ELF-1 (cell line): ENCODE measurements at places on chromosomes 6 and 20.
A peak's percentile ranks its signal among the peaks of the same experiment; 100 is the strongest.

- DNase-seq = peak; percentile 62
These were observed 302.2 kb upstream of the EPHA7 start for GRCh38 chr6:93721386-93722048.

DNA sequence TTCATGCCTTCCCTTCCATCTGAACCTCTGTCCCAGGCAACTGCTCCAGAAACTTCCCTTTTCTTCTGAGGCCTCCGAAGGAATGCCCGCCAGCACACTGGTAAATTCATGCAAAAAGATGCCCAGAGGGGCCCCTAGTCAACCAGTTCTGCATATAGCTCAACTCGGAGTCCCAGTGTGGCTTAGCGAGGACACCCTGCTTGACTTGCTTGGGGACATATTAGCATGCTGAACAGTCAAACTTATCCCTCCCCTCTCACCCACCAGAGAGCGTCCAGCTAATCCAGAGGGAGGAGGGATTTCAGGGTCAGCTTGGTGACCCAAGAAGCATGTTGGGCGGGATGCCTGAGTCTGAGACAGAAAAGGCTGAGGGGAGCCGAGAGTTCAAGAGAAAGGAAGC lies 23.0 kb upstream of the MDFI start:
- DNase-seq = peak; percentile 62

GRCh38 chr6:113432521-113433334 lies 424.4 kb upstream of the MARCKS start:
- no peak for DNase-seq

GRCh38 chr6:142698751-142699150 lies 246.2 kb downstream of the HIVEP2 start:
- no peak for DNase-seq

DNA sequence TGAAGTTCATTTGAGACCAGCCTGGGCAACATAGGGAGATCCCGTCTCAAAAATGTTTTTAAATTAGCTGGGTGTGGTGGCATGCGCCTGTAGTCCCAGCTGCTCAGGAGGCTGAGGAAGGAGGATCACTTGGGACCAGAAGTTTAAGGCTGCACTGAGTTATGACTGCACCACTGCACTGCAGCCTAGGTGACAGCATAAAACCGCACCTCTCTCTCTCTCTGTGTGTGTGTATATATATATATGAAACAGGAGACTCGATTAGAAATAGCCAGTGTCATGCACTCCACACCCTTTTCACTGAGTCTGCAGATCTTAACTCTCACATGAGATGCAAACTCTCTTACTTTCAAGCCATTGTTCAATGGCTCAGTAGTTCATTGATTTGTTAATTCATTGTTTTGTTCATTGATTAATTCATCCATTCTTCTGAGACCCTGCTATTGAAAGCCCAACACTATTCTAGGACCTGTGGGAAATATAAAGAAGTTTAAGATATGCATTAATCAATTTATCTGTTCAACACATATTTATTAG lies 52.4 kb upstream of the MRPS10 start:
- DNase-seq = no peak

DNA sequence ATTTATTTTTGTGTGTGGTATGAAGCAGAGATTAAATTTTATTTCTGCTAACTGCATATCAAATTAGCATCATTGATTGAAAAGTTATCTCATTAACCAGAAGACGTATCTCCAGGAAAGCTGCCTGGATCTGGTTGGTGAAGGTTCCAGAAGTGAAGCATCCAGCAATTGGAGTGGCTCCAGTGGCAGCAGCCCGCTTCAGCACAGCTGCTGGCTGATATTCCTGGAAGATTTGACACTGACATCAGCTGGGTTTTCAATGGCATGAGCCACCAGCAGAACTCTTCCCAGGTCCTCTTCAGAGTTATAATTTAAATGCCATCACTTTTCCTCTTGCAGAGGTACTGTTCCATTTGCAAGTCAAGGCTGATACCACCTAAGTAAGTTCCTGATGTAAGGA lies 363.5 kb downstream of the BCKDHB start:
- DNase-seq = no peak

- DNase-seq = no peak
These were observed 536 bp upstream of the RAET1G start for GRCh38 chr6:149923327-149923986.

DNA sequence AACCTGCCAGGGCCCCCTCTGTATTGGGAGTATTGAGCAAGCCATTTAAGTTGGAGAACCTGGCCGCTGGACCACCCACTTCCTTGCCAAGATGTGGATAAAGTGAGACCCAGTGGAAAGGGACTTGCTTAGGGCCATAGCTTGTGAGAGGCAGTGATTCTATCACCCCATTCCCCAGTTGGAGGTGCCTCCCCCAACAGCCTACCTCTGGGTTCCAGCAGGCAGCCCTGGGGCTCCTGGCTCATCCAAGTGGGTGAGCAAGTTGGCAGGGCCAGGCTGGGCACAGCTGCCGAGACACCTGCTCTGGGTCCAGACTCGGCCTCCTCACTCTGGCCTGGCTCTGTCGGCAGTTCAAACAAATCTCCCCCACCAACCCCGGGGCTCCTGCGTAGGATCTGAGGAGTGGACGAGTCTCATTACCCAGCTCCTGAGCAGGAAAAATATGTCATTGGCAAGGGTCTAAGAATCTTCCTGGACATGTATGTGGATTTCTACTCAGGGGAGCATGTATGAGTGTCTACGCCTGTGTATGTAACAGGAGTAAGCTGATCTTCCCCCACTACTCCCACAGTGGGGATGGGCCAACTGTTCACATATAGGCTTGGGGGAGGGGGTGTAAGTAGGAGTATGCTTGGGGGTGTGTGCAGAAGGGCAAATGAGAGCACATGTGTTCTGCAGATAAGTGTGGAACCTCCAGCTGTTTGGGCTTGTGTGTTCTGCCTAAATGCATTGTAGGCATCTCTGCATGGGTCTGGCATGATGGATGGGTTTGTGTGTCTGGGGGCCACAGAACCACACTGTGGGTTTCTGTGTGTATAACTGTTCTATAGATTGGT lies 1.9 kb downstream of the ID1 start:
- DNase-seq = peak; percentile 88

GRCh38 chr20:9021699-9022098 lies 47.2 kb upstream of the PLCB4 start:
- DNase-seq = peak; percentile 33

DNA sequence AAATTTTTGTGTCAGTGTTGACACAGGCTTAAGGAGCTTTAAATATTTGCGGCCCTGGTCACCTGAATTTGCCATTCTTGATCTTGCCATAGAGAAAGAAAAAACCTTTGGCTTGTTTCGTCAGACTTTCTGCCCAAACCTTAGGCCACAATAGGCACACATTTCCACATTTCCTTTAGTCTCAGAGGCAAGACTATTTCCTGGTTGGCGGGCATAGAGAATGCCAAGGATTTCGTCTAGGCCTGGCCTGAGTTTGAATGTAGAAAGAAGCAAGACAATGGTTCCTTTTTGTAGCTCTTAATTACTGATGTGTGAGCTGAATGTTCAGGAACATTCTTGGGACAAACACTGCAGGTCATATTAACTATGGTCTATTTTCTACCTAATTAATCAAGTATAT lies 108.1 kb downstream of the TRMT11 start:
- no peak for DNase-seq

DNA sequence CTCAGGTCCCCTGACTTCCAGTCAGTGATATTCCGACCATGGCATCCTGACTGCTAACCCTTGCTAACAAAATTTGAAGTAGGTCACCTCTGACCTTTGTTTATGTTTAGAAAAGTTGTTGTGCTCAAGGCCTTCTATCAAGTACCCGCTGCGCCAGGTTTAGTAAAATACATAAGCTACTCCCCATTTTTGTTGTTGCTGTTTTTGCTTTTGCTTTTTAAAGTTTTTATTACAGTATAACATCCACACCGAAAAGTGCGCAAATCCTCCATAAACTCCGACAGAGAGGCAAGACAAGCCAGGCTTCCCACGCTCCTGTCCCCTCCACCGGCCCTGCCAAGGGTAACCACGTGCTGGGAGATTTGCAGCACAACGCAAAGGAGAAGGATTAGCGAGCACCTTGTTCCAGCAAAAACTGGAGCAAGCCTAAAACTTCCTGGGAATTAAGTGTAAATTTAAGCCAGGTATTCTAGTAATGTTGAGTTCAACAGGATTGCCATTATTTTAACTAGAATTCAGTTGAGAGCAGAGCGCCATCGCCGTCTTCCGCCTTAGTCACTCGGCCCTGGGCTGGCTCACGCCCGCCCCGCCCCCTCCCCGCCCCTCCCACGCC lies 17.8 kb upstream of the HMGN4 start:
- DNase-seq = peak; percentile 81

DNA sequence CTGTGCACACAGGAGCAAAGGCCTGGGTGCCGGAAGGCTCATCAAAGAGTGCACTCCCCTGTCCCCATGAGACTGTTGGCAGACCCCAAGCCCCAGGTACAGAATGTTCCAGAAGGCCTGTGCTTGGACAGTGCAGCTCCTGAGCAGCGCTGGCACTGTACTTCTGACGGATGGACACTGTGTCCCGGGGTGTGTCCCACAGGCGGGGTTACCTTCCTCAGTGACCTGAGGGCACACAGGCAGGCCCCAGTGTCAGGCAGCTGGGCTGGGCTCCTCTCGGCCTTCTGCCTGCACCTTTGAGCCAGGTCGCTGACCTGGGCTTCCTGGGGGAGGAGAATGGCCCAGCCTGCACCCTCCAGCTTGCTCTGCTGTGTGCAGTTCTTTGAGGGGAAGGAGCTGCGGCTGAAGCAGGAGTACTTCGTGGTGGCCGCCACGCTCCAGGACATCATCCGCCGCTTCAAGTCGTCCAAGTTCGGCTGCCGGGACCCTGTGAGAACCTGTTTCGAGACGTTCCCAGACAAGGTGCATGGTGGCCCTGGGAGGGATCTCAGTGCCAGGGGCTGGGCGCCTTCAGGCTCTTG lies 30.1 kb downstream of the PYGB start:
- no peak for DNase-seq

DNA sequence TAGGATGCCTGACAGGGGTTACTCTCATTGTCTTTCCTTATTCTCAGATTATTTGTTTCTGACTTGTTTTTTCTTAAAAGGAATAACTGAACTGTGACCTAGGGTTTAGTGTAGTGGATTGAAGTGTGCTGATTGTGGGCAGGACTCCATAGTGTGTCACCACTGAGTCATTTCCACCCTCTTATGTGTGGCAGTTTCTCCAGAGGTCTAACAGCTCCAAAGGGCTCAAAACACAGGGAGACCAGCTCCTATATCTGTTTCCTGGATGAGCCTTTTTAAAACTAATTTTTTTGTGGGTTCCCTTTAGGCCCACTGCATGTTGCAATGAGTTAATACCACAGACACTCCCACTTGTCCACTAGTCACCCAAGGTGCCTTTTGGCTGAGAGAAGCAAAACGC lies 951.1 kb upstream of the ADGRB3 start:
- no peak for DNase-seq

GRCh38 chr6:162219266-162219665 lies 508.3 kb downstream of the PRKN start:
- DNase-seq = no peak

DNA sequence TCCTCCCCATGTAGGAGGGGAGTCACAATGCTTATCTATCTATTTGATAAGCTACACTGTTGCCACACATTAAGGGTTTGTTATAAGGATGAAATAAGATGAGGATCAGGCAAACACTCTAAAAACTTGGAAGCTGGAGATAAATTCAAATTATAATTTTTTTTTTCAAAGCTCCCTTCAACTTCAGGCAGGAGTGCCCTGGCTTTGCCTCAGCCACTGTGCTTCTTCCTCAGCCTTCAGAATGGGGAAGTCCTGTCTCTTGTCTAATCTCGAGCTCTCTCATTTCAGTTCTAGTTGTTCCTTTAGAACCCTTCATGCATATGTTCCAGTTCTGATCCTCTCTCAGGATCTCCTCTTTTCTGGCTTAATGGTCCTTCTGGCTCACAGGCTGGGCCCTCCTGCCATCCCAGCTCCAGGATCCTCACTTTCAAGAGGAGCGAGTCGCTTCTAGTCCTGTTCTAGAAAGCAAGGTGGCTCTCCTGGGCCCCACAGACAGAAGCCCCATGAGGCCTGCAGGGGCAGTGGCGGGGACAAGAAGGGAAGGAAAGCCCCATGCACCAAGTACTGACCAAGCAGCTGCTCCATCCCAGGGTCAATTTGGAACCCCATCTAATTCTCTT lies 164.3 kb downstream of the VEGFA start:
- DNase-seq = no peak

DNA sequence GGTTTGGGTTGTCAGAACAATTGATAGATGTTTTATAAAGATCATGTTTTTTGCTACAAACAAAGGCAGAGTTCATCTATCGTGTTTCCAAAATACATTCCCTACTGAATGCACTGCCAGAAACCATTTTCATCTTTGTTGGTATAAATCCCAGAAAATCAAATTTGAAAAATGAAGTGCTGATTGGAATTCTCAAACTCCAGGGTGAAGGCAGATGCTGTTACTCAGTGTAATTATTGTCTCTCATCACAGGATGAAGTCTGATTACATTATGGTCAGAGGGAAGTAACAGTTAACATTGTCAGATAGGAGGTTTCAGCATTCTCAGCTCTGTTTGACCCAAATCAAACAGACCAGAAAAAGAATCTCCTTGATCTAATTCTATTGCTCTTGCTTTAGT lies 198.4 kb upstream of the KCNK16 start:
- no peak for DNase-seq

GRCh38 chr6:109239651-109240321 lies 142.5 kb downstream of the CD164 start:
- no peak for DNase-seq

DNA sequence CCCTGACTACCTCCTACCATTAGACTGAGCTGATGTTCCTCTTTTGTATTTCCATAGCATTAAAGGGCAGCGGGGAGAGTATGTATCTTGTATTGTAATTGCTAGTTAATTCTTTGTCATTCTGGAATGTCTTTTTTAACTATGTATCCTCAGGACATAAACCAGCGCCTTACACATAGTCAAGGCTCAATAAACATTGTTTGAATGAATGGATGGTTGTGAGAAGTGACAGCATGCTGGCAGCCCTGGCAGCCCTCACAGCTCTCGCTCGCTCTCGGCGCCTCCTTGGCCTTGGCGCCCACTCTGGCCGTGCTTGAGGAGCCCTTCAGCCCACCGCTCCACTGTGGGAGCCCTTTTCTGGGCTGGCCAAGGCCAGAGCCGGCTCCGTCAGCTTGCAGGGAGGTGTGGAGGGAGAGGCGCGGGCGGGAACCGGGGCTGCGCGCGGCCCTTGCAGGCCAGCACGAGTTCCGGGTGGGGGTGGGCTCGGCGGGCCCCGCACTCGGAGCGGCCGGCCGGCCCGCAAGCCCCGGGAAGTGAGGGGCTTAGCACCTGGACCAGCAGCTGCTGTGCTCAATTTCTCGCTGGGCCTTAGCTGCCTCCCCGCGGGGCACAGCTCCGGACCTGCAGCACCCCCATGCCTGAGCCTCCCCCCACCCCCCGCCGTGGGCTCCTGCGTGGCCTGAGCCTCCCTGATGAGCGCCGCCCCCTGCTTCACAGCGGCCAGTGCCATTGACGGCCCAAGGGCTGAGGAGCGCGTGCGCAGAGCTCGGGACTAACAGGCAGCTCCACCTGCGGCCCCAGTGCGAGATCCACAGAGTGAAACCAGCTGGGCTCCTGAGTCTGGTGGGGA lies 93.1 kb downstream of the RNF182 start:
- peak; percentile 45 for DNase-seq

- DNase-seq = no peak
These were observed 137.9 kb downstream of the PKHD1 start for GRCh38 chr6:51949526-51949925.
